COR-L47 (cell line): ENCODE measurements at places on chromosomes 6 and 20.

DNA sequence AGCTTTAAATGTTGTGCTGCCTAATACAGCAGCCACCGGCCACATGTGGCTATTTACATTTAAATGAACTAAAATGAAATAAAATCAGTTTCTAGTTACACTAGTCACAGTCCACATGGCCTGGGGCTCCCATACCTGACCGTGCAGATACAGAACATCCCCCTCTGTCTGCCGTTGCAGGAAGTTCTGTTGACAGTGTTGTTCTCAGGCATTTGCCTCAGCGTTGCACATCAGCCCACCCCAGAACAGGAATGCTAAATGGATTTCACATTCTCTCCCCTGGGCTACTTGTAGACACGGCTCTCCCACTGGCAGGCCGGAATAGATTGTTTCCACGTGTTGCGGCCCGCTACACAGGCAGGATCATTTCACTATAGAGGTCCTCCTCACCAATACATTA, 26.3 kb downstream of the JAG1 start:
- DNase-seq = no peak

- no peak for DNase-seq
These were observed 19.7 kb upstream of the NTSR1 start for GRCh38 chr20:62688855-62689460.

- DNase-seq = no peak
These were observed 27.8 kb downstream of the VAPB start for GRCh38 chr20:58416835-58417234.

DNA sequence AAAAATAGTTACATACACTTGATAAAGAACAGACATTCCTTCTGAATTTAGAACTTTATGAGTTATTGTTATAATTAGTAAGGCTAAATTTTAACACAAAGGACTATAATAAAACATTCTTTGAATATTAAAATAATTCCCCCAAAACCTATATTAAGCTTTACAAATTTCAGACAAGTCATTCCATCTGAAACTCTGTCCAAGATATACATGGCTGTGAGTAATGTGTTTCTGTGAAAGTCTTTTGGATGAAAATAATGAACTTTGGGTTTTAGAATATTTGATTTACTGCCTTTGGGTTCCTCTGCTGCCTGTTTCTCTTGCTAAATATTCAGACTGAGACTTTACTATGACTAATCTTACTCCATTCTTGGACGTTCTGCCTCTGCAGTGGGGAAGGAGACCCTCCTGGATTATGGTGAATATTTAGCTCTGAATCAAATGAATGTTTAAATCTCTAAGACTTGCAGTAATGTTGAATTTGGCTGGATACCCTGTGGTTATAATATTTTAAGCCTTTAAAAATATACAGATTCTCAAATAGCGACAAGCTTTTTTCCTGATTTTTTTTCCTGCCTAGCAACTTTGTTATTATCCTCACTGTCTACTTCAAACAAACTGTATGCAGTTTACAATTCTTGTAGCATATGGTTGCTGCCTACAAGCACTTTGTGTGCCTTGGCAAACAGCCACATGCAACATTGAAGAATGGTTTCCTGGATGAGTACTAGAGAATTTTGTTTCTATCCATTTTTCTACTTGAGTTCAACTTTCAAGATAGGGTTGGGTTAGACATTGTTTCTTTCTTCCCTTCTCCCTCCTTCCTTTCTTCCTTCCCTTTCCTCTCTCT, 51.4 kb downstream of the TXLNB start:
- DNase-seq = peak; percentile 14

DNA sequence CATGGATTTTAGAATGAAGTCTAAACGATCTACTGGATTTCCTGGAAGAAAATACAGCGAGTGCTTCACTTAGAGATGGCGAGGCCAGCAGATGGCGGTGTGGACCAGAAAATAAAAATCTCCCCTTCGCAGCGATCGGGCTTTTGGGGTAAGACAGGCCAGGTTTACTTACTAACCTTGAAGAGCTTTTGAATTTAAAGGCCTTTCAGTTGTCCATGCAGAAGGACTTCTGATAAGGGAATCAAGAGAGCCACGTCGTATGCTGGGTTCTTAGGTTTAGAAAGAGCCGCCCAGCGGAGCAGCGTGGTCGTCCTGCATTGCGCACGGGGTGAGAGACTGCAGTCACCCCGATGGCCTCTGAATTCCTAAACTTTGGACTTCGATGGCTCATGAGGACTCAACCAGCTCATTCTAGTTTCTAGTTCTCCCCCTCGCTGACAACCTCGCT, 125.2 kb upstream of the RALGAPA2 start:
- DNase-seq = peak; percentile 69

GRCh38 chr20:5748246-5748645, 2.0 kb upstream of the SHLD1 start:
- no peak for DNase-seq

- no peak for DNase-seq
These were observed 443.5 kb downstream of the PREX1 start for GRCh38 chr20:48384147-48384818.

GRCh38 chr6:4924661-4925271, 79.1 kb downstream of the RPP40 start:
- no peak for DNase-seq

GRCh38 chr6:13769655-13770053, 44.7 kb downstream of the MCUR1 start:
- no peak for DNase-seq
